ENCODE measurements at places on chromosomes 1 and 21.

- no peak for DNase-seq
Measured at GRCh38 chr1:212655668-212656440, 43.8 kb downstream of the BATF3 start.

- DNase-seq = no peak
Measured at GRCh38 chr1:67752306-67752705, 67.3 kb downstream of the GADD45A start.

GRCh38 chr21:34808569-34809204, 139.9 kb downstream of the CLIC6 start:
- no peak for DNase-seq

DNA sequence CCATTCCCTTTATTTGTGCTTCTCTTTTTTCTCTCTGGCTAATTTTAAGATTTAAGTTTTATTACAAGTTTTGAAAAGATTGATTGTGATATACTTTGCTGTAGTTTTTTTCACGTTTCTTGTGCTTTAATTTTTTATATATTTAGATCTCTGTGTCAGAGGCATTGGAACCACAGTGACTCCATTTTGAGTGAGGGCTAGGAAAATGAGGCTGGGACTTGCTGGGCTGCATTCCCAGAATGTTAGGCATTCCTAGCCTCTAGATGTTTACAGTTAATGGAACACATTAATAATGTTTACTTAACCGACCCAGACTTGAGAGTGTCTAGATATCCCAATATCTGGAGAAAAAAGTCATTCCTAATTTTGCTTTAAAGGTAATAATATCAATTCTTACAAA, 939.4 kb downstream of the BRINP3 start:
- DNase-seq = no peak

DNA sequence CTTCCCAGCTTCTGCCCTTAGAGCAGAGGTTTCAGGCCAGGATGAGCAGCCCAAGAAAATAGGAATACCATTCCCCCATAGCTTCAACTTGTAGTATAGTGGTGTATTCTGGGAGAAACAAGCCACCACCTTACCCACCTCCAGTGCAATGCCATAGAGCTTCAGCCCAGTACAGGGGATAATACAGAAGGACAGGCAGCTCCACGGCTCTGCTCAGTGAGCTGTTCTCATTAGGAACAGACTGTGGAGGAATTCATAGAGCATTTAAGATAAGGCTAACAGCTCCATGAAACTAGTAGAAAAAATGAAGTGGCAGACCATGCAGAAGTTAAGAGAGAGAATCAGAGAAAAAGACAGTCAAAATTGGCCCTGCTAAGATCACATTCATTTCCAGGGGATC, 294.7 kb upstream of the POGK start:
- DNase-seq = no peak
